CD4-positive, alpha-beta T cell treated with Interferon gamma for 1 hour (primary cell): ENCODE measurements at places on chromosomes 7 and 10.

GRCh38 chr7:11141541-11141940, 167.9 kb downstream of the PHF14 start:
- no peak for DNase-seq

- no peak for DNase-seq
Observed at GRCh38 chr7:101720324-101720723, 91.2 kb upstream of the MYL10 start.

DNA sequence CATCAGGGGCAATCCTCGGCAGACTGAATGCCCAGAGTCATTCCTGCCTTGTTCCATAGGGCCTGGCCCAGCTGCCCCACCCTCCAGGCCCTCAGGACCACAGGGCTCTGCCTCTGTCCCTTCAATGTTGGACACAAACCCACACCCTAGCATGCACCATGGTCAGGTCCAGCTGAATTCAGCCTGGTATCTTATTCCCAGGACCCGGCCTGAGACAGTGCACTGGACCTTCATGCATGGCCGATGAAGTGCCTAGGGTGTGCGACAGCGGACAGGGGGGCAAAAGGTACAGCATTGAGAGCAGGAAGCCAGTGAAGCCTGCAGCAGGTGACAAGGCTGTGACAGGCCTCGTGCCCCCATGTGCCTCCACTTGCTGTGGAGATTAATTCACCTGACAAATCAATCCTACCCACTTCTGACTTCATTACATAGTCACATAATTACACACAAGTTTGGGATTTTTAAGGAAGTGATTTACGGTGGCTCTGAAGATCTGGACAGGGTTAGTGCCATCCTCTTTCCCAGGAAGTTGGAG, 261.9 kb downstream of the GRID1 start:
- DNase-seq = no peak

DNA sequence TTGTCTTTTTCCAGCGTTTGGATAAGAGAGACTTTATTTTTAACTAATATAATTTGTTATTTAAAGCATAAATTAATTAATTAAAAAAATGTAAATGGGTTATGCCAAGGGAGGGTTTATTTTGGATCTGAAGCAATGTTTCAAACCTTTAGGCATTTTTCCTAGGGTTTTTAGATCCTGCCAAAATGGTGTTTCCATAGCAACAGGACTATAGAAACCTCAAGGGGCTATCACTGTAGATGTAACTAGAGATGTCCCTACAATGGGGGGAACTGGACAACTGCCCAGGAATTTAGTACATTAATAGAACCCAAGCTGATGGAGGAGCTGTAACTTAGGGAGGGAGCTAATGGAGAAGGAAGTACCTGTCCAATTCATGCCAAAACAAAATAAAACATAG, 57.3 kb downstream of the SLC39A12 start:
- no peak for DNase-seq

DNA sequence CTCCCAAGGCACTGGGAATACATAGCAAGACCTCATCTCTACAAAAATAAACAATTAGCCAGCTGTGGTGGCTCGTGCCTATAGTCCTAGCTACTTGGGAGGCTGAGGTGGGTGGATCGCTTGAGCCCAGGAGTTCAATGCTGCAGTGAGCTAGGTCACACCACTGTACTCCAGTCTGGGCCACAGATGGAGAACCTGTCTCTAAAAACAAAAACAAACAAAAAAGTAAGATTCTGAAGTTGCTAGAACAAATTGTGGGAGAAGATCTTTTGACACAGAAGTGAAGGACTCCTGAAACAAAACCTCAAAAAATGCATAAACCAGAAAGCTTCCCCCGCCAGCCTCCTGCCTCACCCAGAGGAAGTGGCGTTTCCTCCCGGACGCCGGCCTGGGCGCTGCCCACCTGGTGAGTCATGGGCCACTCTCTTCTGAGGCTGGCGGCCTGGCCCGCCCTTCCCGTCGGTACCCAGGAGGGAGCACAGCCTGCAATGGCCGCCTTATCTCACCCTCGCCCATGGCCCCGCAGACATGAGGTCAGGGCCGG, 25.4 kb upstream of the ELN start:
- DNase-seq = peak; percentile 65

DNA sequence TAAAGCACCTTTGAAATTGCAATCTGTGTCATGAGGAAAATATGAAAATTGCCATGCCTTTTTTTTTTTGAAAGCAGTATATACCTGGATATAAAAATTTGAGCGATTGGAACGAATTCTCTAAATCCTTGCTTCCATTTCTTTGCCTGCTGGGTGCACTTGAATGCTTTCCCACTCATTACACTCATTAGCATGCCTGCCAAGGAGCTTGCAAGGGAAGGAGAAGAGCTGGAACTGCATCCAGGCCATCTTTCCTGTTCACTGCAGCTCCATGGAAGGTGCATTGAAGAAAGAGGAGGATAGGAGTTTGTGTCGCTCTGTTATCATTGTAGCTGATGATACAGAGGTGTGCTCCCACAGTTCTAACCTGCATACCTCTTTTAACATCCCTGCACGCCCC, 102.4 kb upstream of the GJD4 start:
- DNase-seq = no peak

- no peak for DNase-seq
Observed at GRCh38 chr7:130922206-130923112, 188.5 kb upstream of the KLF14 start.

GRCh38 chr10:117762819-117763172, 220.2 kb downstream of the EMX2 start:
- no peak for DNase-seq

DNA sequence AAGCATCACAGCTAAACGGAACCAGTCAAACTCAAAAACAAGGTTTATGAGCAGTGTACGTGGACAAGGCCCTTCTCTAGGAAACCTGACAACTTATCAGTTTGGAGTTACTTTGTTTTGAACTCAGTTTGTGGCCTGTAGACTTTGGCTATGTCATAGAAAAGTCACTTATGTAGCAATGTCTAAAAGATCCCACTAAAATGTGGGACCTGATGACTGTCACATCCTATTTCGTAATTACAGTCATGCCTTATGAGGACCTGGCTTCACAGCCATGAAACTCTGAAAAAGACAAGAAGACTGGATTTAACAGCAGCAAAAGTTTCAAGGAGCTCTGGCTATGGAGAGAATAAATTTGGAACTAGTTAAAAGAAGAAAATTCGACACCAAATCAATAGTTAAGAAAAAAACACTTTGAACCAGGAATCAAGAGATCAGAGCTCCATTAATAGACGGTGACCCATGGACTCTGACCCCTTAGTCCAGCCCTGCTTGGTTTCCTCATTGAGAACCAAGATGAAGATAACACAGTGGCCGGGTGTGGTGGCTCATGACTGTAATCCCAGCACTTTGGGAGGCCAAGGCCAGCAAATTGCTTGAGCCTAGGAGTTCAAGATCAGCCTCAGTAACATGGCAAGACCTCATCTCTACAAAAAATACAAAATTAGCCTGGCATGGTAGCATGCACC, 204.3 kb downstream of the SFMBT2 start:
- no peak for DNase-seq

DNA sequence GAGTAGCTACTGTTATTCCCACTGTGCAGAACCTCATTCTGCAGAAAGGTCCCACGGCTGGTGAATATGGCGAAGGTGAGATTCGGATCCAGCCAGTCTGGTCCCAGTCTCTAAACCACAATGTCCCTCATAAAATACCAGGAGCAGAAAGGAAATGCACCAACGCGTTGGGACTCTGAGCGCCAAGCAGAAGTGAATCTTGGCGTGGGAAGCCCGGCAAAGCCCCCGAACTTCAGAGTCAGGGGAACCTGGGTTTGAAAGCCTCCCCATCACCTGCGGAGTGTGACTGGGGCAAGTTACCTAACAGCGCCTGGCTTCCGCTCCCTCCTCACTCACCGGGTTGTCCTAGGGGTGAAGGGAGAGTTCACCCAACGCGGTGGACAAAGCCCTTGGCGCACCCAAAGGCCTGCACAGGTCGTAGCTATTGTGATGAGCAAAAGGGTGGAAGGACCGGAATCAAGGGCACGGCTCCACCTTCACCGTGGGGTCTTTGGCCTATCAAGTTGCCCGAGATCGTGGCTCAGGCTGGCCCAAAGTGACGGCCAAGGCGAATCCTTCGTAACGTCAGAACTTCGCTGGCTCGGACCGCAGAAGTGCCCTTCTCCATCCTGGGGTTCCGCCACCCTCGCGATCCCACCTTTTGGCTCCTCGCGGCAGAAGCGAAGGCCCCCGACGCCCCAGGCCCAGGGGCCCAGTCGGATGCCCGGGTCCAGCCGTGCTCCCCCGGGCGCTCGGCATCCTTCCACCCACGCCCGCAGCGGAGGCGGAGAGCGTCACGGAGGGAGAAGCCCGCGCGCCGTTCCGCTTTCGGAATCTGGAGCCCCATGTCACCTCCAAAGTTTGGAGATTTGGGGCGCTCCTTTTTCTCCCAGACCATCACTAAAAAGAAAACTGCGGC, 811 bp downstream of the RGS10 start:
- peak; percentile 30 for DNase-seq

DNA sequence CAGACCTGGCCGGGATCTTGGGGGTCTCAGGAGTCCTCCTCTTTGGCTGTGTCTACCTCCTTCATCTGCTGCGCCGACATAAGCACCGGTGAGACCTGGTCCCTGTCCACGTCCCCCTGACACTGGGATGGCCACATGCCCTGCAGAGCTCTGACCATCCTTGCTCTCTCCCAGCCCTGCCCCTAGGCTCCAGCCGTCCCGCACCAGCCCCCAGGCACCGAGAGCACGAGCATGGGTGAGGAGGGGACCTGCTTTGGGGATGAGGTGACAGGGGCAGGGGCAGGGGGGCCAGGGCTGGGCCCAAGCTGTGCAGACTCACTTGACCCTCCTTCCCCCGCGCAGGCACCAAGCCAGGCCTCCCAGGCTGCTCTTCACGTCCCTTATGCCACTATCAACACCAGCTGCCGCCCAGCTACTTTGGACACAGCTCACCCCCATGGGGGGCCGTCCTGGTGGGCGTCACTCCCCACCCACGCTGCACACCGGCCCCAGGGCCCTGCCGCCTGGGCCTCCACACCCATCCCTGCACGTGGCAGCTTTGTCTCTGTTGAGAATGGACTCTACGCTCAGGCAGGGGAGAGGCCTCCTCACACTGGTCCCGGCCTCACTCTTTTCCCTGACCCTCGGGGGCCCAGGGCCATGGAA, 959 bp downstream of the PVRIG start:
- no peak for DNase-seq

GRCh38 chr7:45267262-45267661, 109.7 kb downstream of the RAMP3 start:
- no peak for DNase-seq

- DNase-seq = no peak
Observed at GRCh38 chr10:89283025-89283935, 18.6 kb upstream of the IFIT2 start.

GRCh38 chr7:82273886-82274285, 169.7 kb downstream of the CACNA2D1 start:
- no peak for DNase-seq

DNA sequence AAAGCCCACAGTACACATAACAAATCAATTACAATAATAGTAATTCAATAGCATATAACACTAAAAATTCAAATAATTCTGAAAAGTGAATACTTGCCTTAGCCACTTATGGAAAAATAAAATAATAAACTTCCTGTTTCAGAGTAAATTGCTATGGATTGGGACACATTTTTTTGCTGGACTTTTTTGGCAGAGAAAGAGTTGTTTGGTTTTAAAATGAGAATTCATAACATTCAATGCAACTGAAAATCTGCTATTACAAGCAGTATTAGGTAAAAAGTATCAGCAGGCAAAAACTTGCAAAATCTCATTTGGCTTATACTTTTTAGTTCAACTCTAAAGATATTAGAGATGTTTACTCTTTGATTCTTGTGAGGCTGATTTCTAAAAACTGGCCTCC, 141.7 kb downstream of the NRCAM start:
- no peak for DNase-seq

GRCh38 chr7:549066-549890, 29.6 kb upstream of the PDGFA start:
- no peak for DNase-seq

DNA sequence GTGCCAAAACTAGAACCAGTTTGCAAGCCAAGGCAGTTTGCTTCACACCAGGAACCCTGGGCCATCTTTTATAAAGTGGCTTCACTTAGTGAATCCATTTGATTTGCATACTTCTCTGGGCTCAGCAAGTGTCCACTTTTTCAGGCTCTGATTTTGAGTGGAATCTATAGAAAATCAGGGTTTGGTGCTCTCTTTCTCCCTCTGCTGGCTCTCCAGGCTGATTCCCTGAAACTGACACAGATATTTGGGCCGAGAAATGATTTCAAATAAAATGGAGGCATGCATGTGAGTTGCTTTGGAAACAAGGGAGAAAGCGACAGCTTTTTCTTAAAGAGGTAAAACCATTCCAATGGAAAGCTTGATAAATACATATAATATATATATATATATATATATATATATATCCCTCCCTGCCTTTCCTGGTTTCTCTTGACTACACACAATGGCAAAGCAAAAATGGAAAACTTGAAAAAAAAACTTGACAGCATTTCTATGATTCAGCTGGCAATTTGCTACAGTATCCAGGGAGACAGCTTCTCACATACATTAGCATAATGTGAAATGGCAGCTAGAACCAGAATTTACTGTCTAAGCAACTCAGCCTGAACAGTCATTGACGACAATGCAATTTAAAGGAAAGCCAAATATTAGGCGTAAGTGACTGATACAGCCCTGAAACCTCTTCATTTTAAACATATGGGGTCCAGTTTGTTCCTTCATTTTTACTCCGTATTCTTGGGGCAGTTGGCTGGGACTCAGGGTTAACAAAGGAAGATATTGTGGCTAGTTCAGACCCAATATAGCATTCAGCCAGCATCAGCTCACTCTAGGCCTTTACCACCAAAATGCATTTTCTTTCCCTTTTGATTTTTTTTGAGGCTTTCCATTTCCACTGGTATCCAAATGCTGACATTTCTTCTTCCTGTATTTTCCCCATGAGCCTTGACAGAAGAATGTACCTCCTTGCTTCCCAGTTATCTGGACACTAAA, 188.5 kb downstream of the TMEM178B start:
- DNase-seq = no peak

DNA sequence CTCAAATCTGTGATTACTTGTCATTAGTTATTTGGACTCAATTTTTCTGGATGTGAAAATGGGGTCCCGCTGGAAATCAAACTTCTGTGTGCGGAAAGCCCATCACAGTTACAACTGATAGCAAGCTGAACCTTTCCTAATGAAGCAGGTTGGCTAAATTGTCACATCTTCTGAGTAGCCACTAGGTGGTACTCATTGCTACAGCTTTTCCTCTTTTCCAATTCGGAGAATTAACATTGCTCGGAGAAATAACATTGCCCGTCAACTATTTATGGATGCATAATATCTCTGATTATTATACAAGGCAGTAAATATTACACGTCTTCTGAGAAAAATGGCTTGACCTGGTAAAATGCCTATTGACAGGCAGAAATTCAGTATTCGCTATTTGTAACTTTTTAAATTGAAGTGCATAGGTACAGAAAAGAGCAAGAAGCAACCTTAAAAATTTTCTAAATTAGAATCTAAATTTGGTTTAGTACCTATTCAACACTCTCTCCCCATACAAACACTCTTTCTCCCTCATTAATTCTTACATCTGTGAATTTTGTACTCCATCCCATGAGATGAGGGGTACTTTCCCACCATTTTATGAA, 17.3 kb upstream of the BLOC1S2 start:
- no peak for DNase-seq

GRCh38 chr7:119969054-119969453, 303.9 kb upstream of the KCND2 start:
- no peak for DNase-seq

GRCh38 chr7:137545059-137545716, 201.7 kb upstream of the PTN start:
- DNase-seq = no peak
